A549 treated with CORT108297 at 1 μM for 4 hours (cell line): ENCODE measurements at places on chromosomes 5 and 9. TPM values are rescaled to one million over a fixed set of nuclear protein-coding genes. Genes with fewer than 3 reads are reported as not detected.

DMXL1 gene
- total RNA-seq = 8.2 to 10.0 TPM (median 9.0 TPM) in 5 replicates

IFNA13 gene
- not detected in 5 replicates for total RNA-seq

GABRG2 gene
- not detected in 5 replicates for total RNA-seq

HCN1 gene
- not detected in 5 replicates for total RNA-seq

MTREX gene
- total RNA-seq = 28.8 to 63.2 TPM (median 36.2 TPM) in 5 replicates

TEX48 gene
- total RNA-seq = not detected in 5 replicates
